ENCODE measurements at places on chromosomes 3 and 15.

GRCh38 chr15:40014390-40014789, 24.6 kb downstream of the SRP14 start:
- no peak for DNase-seq

DNA sequence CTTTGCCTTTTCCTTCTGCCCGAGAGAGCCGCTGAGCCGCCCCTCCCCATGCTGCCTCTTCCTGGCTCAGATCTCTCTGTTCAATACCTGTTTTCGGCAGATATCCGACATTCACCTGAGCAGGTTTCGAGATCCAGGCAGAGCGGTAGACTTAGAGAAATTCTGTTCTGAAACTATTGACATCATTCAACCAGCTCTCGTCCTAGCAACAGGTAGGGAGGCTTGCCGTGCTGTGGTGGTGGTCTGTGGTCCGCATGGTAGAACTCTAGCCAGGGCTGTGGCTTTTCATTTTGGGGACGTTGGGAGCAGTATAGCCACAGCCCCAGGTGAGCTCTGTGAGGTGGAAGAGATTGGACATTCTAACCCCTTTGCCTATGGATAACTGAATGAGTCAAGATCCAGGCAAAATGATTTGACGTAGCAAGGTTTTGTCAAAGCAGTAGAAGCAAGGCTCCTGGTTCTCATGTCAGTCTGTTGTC, 810 bp downstream of the TMEM62 start:
- DNase-seq, result no peak

GRCh38 chr3:190877925-190878324, 15.4 kb upstream of the GMNC start:
- DNase-seq, result no peak

DNA sequence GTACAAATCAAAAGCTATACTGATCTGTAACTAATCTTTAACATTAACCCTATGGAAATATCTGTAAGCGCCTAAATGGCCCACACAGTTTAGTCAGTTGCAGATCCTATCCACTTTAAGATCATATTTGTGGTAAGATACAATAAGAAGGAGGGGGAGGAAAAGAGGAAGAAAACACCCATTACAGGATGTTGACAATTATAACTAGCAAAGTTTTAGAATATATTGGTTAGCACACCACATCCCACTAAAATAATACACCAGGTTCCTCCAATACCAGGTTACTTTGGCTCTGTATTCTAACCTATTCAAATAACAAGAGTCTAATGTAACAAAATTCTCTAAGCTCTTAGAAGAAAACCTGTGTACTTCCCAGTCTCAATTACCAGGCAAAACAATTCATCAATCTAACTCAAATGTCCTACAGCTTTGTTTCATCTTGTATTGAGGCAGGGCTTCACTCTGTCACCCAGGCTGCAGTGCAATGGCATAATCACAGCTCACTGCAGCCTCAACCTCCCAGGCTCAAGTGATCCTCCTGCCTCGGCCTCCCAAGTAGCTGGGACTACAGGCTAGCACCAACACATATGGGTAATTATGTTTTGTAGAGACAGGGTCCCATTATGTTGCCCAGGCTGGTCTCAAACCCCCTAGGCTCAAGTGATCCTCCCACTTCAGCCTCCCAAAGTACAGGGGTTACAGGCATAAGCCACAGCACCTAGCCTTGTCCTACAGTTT, 4.2 kb downstream of the SLC4A7 start:
- no peak for DNase-seq

DNA sequence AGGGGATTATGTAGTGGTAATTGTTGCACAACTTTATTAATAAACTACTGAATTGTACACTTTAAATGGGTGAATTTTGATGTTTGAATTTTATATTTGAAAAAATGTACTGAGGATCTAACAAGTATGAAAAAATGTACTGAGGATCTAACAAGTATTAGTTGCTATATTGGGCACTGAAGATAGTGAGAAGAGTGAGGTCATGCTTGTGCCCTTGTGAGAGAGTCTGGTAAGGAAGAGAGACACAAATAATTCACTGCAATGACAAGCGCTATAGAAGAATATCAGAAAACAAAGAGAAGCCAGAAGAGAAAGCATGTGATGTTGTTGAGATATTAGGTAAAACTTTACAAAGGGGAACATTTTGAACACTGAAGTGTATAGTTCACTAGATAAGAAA, 137.6 kb downstream of the DTWD1 start:
- no peak for DNase-seq

DNA sequence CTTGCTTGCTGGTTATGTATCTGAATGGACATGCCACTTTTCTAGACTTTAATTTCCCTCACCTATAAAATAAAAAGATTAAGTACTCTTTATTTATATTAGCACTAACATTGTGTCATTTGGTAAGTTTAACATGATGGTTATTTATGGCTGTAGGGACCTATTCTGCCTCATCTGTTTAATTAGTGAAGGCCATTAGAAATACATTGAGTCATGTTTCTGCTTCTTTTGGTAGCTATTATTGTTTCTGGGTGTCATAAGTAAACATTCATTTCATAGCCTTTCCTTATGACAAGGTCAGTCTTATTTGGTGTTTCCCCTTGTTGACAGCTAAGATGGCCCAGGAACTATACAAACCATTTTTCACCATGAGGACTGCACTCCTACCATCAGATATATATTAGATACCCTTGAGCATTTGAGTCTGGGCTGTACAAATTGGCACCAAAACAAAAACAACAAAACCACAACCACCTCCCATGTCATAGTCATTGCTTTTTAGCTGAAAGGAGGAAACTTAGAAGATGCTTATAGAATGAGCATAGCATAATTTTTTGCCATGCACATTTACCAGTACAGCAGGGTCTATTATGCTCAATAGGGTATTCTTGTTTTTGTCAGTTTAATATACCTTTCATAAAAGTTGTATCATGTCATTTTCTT, 39.3 kb downstream of the SRP14 start:
- DNase-seq, result no peak

DNA sequence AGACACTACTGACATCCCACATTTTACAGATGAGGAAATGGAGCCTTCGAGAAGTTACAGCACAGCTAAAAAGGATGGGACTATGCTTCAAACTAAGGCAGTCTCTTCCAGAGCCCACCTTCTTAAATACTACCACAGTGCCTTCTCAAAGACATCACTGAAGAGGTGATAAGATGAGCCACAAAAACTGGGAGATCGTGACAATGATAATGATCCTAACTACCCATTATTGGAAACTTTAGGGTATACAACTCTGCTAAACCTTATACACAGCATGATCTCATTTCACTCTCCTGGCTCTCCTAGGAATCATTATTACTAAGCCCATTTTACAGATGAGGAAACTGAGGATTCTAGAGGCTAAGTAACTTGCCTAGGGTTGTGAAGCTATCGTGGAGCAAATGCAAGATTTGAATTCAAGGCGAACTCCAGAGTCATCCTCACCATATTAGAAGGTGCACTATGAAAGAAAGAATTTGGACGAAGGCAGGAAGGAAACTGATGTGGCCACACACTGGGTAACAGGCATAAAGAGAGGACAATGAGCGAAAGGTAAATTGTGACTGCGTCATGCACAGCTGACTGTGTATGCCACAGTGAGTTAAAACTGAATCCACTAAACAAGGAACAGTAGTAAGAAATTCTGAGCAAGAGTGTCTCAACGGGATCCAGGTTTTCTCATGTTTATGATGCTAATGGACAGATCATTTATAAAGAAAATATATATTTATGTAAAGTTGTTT, 55.4 kb downstream of the SUCLG2 start:
- no peak for DNase-seq

DNA sequence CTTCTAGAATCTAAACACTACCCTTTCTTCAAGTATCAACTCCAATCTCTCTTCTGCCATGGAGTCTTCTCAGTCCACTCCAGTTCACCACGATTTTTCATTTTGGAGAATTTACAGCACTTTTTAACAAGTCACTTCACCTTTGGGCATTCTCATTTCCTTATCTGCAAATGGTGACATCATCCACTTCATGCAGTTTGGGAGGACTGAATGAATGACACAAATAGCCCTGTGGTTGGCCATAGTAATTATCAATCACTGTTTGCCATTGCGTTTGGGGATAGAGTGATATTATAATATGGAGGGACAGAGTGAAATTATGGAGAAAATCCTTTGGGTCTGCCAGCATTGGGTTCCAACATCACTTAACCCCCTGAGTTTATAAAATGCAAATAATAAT, 38.0 kb upstream of the TM4SF1 start:
- DNase-seq, result no peak

DNA sequence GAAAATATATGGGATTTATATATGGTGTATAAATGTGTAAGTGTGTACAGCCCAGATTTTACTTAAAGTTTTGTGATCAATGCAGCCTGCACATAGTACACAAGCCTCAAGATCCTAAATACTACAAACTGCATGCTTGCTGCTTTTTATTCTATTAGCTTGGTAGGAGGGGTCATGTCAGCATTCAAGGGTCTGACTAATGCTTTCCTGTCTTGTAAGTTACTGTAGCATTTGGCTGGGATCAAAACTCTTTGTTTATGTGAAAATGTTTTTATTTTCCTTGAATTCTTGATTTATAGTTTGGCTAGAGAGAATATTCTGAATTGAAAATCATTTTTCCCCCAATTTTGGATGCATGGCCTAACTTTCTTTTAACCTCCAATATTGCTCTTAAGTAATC, 370.9 kb downstream of the NSUN3 start:
- no peak for DNase-seq

- DNase-seq, result no peak
Observed at GRCh38 chr15:39269352-39269751, 311.5 kb upstream of the THBS1 start.

GRCh38 chr15:28110481-28110881, 11.4 kb upstream of the OCA2 start:
- DNase-seq, result no peak

DNA sequence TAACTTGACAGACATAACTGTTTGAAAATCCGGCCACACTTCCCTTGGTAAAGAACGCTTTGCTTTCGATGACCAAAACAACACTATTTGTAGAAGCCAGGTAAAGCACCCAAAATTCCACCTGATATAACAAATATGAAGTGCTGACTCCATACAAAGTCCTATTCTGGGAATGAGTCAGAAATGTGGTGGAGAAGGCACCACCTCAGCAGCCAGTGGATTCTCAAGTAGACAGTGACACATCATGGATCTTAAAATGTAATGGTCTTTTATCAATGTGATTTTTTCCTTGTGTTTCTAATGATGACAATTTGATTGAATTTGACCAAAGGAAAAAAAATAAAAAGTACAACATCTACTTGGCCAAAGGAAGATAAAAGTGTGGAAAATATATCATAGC, 135.0 kb upstream of the WNT5A start:
- no peak for DNase-seq

GRCh38 chr3:179297971-179298725, 24.7 kb upstream of the ZNF639 start:
- no peak for DNase-seq

DNA sequence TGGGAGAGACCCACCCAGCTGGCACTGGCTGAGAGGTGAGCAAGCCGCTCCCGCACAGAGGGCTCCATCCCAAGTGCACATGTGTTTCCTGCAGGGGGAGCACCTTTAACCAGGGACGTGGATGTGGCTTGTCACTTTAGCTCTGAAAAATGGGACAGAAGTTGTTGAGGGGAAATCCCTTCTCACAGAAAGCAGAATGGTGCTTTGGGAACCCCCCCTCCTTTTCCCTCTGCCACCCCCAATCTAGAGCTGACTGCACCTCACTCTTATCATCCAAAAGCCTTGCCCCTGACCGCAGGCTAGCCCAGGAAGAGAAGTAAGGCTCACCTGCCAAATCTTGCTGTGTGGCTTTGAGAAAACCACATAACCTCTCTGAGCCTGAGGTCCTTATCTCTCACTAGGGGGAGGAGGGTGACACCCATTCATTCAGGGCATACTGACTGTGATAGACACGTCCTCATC, 77.9 kb downstream of the RPN1 start:
- DNase-seq, result no peak

GRCh38 chr3:114609973-114610630, 316.3 kb downstream of the TIGIT start:
- DNase-seq, result no peak

DNA sequence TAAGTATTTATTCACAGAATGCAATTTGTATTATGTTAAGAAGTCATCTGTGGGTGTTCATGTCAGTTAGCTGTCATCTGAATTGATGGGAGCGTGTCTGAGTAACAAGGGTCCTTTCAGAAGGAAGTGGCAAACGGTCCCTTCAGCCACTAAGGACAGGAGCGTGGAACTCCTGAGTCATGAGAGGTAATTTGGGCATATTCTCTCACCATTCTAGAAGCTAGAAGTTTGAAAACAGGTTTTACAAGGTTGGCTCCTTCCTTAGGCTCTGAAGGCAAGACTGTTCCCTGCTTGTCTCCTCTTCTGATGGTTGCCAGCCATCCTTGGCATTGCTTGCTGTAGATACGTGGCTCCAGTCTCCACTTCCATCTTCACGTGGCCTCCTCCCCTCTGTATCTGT, 19.7 kb downstream of the ABHD2 start:
- DNase-seq, result no peak

GRCh38 chr3:154818676-154819255, 261.4 kb upstream of the MME start:
- DNase-seq, result no peak
